D721Med (cell line): ENCODE measurements at places on chromosomes 3 and 15.

- no peak for DNase-seq
Observed at GRCh38 chr3:193196746-193197145, 44.3 kb upstream of the PLAAT1 start.

DNA sequence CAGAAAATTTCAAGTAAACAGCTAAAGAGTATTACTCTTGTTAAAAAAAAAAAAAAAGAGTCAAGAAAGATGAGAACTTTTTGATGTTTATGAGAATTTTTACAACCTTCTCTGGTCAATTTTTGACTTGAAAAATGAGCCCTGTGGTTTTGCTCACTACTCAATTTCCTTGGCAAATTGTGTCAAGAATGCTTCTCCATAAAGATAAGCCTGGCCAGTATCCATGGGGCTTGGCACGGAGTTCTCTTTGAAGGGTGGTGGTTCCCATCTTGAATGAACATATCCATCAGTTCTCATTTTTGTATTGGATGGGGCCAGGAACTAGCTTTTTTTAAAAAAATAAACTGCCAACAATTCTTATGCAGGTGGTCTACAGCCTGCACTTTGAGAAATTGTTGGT, 179.9 kb downstream of the RYR3 start:
- no peak for DNase-seq

DNA sequence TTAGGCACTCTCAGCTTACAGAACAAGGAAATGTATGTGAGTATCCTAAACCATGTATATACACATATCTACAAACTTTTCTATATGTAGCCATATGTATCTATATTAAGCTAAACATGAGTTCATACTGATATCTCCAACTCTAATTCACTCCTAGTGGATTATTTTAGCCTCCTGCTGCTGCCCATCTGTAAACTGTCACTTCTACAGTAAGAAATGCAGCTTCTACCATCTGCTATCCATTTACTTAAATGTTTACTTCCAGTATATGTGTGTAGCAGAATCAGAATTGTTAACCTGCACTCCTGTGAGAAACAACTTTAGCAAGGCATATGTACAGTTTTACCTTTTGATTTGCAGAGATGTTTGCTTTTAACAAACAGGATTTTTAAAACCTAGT, 478.5 kb upstream of the CBLB start:
- no peak for DNase-seq

GRCh38 chr15:58447271-58448010, 15.7 kb downstream of the LIPC start:
- DNase-seq, result no peak

GRCh38 chr3:41682382-41682781, 279.5 kb downstream of the ULK4 start:
- DNase-seq, result no peak

DNA sequence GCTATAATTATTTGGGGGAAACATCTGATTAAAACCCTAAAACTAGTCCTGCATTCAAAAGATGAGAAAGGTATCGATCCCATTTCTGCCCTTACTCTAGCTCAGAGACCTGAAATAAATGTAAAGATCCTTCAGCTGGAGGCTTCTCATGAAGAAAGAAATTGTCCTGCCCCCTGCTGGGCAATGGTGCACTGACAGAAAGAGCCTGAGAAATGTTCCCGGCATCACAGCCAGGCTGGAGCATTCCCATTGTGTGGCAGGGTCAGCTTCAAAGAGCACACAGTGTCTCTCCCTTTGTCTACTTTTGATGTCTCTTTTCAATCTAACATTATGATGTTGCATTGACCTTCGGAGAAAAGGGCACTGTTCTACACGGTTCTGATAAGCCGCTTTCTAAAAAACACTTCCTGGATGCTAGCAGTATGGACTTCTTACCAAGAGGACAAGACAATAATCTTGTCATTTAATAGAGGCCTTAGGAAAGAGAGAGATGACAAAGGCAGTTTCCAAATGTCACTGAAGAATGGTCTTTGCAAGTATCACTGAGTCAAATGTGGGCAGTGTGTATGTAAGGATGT, 287.5 kb downstream of the MAGI1 start:
- peak; percentile 13 for DNase-seq

GRCh38 chr3:190024912-190025311, 95.8 kb downstream of the P3H2 start:
- no peak for DNase-seq

- DNase-seq, result no peak
Observed at GRCh38 chr15:100336061-100336460, 5.7 kb downstream of the ADAMTS17 start.

DNA sequence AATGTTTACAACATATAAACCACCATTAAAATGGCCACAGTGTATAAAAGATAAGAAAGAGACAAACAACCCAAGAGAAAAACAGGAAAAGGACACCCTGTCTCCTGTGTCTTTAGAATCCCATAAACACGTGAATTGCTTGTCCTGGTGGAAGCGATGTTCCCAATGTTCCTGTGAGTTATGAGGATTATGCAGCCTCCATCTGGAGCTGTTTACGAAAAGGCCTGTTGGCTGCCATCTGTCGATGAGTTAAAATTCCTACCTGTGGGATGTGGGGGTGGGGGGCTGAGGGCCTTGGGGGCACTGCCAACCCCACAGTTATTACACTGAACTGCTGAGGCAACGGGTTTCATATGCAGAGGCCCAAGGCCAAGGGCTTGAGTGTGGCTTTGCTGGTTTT, 13.6 kb downstream of the NISCH start:
- no peak for DNase-seq

DNA sequence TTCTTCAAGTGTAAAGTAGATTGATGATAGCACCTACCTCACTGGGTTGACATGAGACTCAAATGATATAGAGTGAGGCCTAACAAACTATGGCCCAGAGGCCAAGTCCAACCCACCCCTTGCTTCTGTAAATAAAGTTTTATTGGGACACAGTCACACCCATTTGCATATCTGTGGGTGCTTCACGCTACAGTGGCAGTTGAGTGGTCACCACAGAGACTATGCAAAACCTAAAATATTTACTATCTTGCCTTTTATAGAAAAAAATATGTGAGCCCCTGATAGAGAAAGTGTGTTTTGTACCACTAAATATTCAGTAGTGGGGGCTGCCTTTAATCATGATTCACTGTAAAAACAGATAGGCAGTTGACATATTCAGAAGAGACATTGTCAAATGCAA, 38.0 kb downstream of the ACAN start:
- DNase-seq, result no peak

- DNase-seq, result no peak
Observed at GRCh38 chr3:114253505-114253904, 16.1 kb upstream of the ZNF80 start.

DNA sequence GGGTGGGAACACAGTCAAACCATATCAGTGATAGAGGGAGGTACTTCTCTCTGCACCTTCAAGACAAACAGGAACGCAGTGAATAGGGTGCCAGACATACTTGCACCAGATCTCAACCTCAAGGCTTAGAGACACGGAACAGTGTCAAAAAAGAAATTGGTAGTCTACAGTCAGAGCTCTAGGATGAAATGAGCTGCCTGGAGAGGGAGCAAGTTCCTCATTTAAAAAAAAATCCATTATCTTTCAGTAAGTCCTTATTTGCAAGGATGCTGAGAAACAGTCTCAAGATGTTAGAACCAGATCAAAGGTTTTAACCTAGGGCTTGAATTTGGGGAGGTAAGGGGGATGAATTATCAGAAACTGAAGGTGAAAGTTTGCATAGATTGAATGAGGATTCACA, 20.2 kb upstream of the LMCD1 start:
- no peak for DNase-seq

GRCh38 chr3:139897759-139898158, 37.2 kb upstream of the CLSTN2 start:
- DNase-seq, result no peak

- no peak for DNase-seq
Observed at GRCh38 chr15:99708563-99708962, 24.7 kb downstream of the LYSMD4 start.

- no peak for DNase-seq
Observed at GRCh38 chr15:65906396-65906795, 37.1 kb downstream of the RAB11A start.

- no peak for DNase-seq
Observed at GRCh38 chr15:73708691-73709090, 24.5 kb downstream of the CD276 start.

DNA sequence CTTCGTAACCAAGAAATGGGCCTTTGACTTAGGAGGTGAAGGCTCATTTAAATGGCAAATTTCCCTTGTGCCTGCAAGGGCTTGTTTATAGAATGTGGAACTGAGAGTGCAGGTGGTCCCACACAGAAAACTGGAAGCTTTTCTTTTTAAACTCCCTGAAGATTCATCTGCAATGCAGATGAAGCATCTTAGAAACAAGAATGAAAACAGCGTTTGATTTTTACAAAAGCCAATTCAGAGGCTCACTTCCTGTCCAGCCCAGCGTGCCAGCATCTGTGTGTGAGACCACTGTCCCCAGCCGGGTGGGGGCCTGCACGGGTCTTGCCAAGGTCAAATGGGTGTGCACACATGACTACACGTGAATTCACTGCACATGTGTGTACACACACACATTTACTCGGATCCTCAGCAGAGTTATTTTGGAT, 94.7 kb downstream of the LINGO1 start:
- no peak for DNase-seq

GRCh38 chr3:60423556-60423955, 827.7 kb downstream of the FHIT start:
- DNase-seq, result no peak

- DNase-seq, result no peak
Observed at GRCh38 chr3:170054204-170054603, 16.4 kb downstream of the GPR160 start.

DNA sequence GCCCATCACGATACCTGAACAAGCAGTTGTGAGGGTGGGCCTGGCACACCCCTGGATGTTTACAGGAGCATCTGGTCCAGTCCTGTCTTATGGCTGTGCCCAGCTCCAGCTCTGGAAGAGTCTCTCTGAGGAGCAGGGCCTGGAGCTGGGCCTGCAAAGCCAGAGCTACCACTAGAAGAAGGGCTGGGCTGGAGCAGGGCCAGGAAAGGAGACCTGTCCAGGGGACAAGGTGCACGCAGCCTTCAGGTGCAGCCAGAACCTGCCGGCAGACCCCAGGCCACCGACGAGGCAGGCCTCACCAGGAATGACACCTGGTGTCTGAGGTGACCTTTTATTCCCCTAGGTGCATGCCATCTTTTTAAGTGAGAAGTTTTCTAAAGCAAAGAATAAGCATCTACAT, 8.4 kb upstream of the BCL2L10 start:
- no peak for DNase-seq

GRCh38 chr3:57755368-57755675, 787 bp upstream of the SLMAP start:
- no peak for DNase-seq

- no peak for DNase-seq
Observed at GRCh38 chr3:188434594-188434993, 280.6 kb downstream of the LPP start.

DNA sequence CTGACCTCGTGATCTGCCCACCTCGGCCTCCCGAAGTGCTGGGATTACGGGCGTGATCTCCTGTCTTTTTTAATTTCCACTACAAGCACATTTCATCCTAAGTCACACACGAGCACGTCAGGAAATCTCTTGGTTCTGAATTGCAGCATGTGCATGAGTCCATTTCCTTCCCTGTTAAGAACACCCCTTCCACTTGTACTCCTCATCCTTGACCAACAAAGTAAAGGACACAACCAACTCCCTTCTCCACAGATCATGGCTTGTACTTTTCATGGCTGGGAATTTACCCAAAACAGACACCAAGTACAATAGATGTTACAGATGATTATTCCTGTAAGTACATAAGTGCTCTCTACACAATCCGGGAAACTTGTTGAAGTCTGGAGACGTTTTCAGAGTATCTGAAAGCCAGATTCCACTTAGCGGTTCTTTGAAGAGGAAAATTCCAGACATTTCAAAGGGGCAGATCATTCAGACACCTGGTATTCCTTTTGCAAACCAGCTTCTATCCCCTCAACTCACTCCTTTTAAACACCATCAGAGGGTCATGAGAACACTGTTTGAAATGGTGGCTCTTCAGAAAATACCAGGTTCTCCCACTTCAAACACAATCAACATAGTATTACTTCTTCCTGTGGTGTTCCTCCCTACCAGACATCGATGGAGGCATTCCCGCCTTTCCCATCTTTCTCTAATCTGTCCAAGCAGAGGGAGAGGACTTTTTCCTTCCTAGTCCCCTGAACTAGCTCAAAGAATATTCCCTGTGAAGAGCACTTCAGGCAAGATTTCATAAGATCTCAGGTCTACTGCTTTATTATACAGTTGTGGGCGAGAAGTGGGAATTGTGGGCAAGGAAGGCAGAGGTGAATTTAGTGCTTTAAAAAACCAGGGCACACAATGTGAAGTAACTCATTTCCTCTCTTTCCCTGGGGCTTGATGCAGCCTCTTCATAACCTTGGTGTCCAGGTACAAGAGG, 80.1 kb upstream of the TSC22D2 start:
- DNase-seq, result no peak

GRCh38 chr3:18295171-18295920, 129.8 kb downstream of the SATB1 start:
- DNase-seq, result no peak
